ENCODE measurements at places on chromosomes 3 and 15.

GRCh38 chr3:12579905-12580304, 23.0 kb downstream of the MKRN2 start:
- DNase-seq, result no peak

DNA sequence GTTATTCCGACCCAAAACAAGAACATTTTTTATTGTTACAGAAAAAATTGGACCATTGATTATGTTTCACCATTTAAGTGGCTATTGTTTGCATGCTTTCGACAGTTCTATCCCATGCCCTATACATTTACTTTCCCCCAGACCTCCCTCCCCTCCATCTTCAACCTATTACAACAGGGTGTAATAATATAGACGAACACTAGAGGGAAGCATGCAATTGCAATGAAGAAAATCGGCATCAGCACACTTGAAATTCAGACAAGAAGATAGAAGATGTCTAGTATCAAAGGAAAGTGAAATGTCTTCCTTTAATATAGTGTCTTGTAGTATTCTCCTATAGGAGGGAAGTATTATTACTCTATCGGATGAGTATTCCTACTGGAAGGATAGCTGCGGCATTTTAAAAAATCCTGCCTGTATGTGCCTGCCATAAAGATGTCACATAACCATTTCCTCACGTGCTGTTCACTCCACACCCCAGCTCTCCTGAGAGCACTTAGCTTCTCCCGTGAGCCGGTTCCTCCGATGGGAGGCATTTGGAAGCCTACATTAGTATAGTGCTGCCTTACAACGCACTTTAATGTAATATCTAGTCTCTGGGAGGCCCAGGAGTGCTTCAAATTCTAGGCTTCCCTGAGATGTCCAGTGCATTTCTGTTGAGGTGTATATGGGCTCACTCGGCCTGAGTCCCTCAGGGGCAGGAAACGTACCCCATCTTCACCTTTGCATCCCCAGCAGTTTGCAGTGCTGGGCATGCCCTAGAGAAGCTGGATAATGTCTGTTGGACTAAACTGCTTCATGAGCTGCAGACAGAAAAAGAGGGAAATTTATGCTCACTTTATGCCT, 17.8 kb upstream of the ERICH6 start:
- no peak for DNase-seq

DNA sequence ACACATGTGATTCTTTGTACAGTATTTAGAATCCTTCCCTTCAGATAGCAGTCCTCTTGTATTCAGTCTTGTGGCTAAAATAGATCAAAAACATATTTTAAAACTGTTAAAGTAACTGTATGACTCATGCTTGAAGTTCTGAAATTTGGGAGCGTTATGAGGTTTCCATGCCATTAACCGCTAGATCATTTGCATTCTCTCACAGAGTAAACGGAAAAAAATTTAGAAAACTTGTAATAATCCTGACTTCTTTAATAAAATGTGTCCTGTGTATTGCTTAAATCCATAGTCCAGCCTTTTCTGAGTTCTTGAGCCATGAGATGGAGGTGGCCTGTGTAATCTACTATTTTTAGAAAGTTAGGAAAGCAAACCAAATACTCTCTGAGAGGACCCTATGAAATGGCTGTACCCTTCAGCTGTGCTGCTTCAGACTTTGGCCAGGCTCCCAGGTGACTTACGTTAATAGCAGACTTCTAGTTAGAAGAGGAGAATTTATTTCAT, 33.8 kb downstream of the MBNL1 start:
- DNase-seq, result peak; percentile 81

DNA sequence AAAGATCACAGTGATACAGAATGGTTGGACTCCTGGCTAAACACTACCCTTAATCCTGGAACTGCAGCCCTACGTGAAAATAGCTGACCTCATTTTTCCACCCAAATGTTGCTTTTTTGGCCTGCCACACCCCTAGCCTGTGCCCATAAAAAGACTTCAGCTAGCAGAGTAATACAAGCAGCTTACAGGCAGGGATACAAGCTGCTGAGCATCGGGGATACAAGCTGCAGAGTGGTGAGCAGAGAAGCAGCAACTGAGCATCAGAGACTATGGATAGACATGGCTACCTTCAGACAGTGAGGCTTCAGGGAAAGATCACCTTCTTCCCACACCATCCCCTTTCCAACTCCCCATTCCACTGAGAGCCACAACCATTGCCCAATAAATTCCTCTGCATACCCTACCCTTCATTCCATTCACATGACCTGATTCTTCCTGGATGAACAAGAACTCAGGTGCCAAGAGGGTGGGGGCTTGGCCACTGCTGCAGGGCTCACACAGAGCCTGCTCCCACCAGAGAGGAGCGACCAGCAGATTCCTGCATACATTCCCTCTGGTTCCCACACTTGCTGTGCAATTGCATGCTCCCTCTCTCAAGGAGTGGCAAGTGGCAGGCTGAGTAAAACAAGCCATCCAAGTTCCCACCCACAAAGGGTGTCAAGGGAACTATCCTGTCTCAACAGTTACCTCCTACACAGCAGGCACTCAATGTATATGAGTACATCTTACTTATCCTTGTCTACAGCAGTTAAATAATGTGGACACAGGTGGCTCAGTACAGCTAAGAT, 217.5 kb downstream of the ALCAM start:
- no peak for DNase-seq

GRCh38 chr3:136819731-136820679, 1.1 kb downstream of the SLC35G2 start:
- peak; percentile 90 for DNase-seq

Measured in posterior vena cava (tissue), 2 donors.